ENCODE measurements at places on chromosomes 1 and 21.

- DNase-seq: no peak
Measured at GRCh38 chr1:87505391-87505983, 176.8 kb downstream of the LMO4 start.

- no peak for DNase-seq
Measured at GRCh38 chr1:153493343-153493960, 33.0 kb upstream of the S100A7 start.

DNA sequence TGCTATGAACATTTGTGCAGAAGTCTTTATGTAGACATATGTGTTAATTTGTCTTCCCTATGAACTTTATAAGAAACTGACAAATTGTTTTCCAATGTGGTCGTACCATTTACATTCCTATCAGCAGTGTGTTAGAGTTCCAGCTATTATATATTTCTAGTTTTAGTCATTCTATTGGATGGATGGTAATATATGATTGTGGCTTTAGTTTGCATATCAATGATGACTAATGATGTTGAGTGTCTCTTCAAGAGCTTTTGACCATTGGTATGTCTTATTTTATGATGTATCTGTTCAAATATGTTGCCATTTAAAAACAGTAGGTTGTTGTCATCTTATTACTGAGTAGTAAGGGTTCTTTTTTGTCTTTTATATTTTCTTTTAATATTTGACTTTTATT is 16.2 kb upstream of the ZNF326 start:
- no peak for DNase-seq

DNA sequence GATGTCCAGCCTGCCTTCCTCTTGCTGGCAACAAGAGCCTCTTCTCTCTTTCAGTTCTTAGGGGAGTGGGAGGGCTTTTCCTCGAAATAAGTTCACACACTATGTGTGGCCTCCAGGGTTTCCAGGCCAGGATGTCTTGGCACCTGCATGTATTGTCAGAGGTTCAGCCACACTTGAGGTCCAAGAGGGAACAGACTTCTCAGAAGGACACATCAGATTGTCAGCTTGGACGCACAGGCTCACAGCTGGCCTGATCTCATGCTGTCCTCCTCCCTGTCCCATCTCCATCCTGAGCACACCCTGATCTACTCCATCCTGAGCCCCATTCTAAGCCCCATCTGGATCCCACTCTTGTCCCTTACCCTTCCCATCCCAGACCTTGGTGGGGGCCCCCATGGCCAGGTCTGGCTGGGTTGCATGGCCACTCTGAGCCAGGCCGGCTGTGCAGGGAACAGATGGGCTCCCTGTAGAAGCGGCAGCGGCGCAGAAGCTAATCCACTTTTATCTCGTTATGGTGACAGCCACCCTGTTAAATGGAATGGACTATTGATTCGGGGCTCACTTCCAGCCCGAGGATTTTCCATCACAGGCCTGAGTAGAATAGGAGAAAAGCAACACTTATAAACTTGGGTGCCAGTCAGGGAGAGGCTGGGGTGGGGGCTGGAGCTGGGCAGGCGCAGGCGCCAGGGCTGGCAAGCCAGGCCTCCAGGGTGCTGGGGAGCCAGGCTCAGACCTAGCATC is 85.1 kb upstream of the CSF3R start:
- DNase-seq: no peak

GRCh38 chr1:228980232-228980937 is 245.1 kb downstream of the RHOU start:
- DNase-seq: no peak

DNA sequence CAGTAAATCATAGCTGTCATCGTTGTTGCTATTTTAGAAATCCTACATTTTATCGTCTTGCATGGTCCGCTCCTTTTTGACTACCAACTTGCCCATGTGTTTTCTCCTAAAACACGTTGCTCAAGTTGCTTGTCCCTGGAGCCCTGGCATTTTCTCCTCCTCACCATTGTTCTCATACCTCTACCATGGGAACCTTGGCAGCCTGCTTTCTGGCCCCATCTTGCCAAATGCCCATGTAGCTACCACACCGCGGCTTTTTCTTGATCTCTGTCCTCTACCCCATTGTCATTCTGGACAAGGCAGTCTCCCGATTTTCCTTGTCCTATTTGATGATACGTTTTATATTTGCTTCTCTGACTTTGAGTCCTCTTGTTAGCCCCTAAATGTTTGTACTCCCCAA is 50.2 kb downstream of the MRPS6 start:
- DNase-seq: no peak

- DNase-seq: no peak
Measured at GRCh38 chr1:112672009-112672408, 2.5 kb upstream of the MOV10 start.

DNA sequence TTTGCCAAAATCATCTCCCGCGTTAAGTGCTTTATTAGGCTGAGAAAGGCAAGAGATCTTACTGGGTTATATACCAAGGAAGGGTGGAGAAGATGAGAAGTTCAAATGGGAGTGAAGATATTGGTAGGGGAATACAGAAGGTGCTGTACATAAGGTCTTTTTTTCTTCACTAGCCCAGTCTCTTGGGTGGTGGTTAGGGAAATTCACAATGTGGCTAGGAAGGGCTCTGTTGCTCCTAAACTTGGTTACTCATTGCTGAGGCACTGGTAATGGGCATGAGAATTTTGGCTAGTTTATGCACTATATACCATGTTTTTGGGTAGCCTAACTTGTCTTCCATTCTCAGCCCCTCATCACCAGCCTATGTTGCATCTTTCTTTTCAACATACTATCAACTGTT is 50.6 kb downstream of the LHX4 start:
- no peak for DNase-seq
